Muscle of leg (tissue), 16 donors: ENCODE measurements at places on chromosomes 7 and 10. TPM values are rescaled to one million over a fixed set of nuclear protein-coding genes. Genes with fewer than 3 reads are reported as not detected.

Gene FAM25C
- total RNA-seq: not detected

Gene KLF6
- total RNA-seq: 40.7 TPM

DNA sequence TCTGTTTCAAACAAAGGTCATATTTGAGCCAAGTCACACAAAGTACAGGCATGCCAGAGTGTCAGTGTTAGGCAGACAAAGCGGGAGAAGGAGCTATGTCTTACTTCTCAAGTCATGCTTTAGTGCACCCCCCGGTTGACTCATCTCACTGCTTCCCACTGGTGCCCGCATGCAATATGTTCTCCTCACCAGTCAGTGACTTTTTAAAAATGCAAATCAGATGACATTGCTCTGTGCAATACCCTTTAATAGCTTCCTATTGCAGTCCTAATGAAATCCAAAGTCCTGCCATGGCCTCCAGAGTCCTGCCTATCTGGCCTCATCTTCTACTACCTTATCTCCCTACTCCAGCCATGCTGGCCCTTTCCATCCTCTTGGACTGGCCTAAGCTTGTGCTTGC lies 429.1 kb downstream of the ACTR3B start:
- no peaks in the 10 kb centered on the region for H3K36me3 ChIP-seq
- H3K27me3 ChIP-seq: no peaks in the 10 kb centered on the region
- no peak overlapping the region for H3K4me3 ChIP-seq
- no peak overlapping the region for H3K27ac ChIP-seq
- no peaks in the 10 kb centered on the region for H3K4me1 ChIP-seq
- DNase-seq: no peak

- peak overlapping the region; percentile 40 for H3K27ac ChIP-seq
- H3K4me1 ChIP-seq: no peaks in the 10 kb centered on the region
- H3K36me3 ChIP-seq: no peaks in the 10 kb centered on the region
These were observed 106.4 kb downstream of the BMPER start for GRCh38 chr7:34011696-34012095.

DNA sequence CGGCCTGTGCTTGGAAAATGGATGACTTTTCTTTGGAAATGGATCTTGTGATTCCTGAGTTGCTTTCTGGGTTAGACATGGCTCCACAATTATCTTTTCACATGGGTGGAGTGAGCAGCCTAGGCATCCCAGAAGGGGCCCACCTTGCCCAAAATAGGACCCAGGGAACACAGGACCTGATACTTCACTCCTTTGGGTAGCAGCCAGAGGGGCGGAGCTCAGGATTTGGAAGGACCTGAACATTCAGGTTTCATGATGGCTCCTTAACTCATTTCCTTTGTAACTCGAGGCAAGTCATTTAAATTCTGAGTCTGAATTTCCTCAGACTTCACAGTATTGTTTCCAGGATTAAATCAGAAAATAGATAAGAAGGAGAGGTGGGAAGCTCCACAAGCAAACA lies 178.3 kb upstream of the ZMIZ1 start:
- no peak for DNase-seq
- no peak overlapping the region for H3K27ac ChIP-seq

DNA sequence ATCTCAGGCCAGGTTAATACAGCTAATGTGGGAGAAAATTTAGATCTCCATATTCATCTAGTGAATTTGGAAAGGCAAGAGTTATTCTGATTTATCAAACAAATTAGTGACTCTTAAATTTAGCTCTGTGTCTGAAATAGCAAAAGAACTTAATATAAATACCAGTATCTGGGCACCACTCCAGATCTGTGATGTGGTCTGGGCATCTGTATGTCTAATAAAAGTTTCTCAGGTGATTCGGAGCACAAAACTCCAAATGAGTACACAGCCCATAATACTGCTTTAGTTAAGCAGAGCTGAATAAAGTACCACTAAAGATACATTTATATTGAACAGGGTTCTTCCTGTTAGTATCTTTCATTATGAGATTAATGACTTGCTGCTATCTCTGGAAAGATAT lies 261.4 kb downstream of the BAMBI start:
- H3K27me3 ChIP-seq: peaks cover 2% of the 10 kb centered on the region
- H3K36me3 ChIP-seq: no peaks in the 10 kb centered on the region
- peaks cover 3% of the 10 kb centered on the region for H3K4me1 ChIP-seq
- no peak overlapping the region for H3K27ac ChIP-seq
- H3K4me3 ChIP-seq: no peak overlapping the region
- peak; percentile 25 for DNase-seq
